Lower lobe of right lung (tissue), 2 donors: ENCODE measurements at places on chromosomes 4 and X. TPM values are rescaled to one million over a fixed set of nuclear protein-coding genes. Genes with fewer than 3 reads are reported as not detected.

RBPJ gene
- 118 TPM for total RNA-seq

PABPC5 gene
- total RNA-seq: 1.6 TPM

DNA sequence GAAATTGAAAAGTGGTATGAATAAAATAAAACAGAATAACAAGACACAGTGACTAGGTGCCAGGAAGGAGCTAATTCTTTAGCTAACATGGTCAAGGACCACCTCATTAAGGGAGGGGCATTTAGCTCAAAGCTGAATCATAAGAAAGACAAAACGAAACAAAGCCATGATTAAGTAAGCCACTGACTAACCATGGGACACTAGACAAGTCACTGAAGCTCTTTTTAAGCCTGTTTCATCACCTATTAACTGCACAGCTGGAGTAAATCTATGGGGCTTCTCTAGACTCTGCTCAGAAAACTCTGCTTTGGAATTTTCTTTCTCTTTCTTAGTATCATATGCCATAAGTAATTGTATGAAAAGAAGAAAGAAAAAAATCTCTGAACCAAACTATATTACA lies 49.8 kb upstream of the C1QTNF7 start:
- H3K36me3 ChIP-seq: no peaks in the 10 kb centered on the region
- no peak overlapping the region for H3K4me3 ChIP-seq
- no peak for DNase-seq
- H3K27ac ChIP-seq: no peak overlapping the region
- H3K4me1 ChIP-seq: peaks cover 24% of the 10 kb centered on the region

DNA sequence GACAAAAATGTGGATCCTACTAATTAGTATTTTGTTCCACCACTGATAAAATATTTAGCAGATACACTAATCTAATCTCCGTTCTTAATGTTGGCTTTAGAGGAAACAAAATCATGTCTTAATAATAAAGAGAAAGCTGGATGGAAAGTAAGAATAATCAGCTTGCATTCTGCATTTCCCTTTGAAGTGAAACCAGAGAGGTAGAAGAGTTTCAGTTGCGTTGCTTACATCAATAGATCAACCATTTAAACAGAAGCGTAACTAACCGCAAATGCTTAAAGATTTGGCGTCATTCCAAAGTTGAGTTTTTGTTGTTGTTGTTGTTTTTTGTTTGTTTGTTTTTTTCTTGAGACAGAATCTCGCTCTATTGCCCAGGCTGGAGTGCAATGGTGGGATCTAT lies 168.9 kb downstream of the TRIML1 start:
- H3K36me3 ChIP-seq: no peaks in the 10 kb centered on the region
- H3K27ac ChIP-seq: no peak overlapping the region
- DNase-seq: no peak
- no peaks in the 10 kb centered on the region for H3K4me1 ChIP-seq
- H3K27me3 ChIP-seq: no peaks in the 10 kb centered on the region

TLR2 gene
- 102 TPM for total RNA-seq

GRCh38 chrX:2404776-2405175 lies 96.0 kb downstream of the DHRSX start:
- H3K4me1 ChIP-seq: peaks cover 13% of the 10 kb centered on the region
- no peaks in the 10 kb centered on the region for H3K27me3 ChIP-seq
- no peak overlapping the region for H3K27ac ChIP-seq
- H3K4me3 ChIP-seq: no peak overlapping the region
- H3K36me3 ChIP-seq: peaks cover 18% of the 10 kb centered on the region

BEX1 gene
- 1.2 TPM for total RNA-seq
